CD14-positive monocyte (primary cell): ENCODE measurements at places on chromosomes 5 and 9. TPM values are rescaled to one million over a fixed set of nuclear protein-coding genes. Genes with fewer than 3 reads are reported as not detected.

The FAM153A gene
- polyA plus RNA-seq: not detected

The MLANA gene
- polyA plus RNA-seq: not detected

The PCDHGB2 gene
- polyA plus RNA-seq: not detected

DNA sequence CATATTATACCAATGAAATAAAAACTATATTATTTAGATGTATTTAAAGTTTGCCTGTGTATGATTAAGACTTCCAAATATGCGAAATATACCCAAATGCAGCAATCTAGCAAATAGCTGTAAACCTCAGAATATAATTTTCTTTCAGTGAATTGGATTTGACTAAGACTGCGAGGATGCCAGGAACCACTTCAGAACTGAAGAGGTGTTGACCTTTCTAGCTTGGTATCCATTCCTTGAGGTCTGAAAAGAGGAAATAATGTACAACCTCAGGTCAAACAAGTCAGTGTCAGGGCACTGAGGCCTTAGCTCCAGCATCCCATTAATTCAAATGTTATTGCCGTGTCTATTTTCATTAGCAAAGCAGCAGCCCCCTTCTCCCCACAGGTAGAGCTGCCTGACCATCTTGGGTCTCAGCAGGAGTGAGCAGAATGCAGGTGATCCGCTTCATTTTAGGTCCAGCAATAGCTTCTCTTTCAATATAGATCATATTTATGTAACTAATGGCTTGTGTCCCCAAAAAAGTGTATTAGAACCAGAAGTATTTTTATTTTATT is 100.0 kb downstream of the KIAA1958 start:
- H3K4me3 ChIP-seq: no peak overlapping the region
- no peaks in the 10 kb centered on the region for H3K4me1 ChIP-seq
- H3K27me3 ChIP-seq: no peaks in the 10 kb centered on the region
- no peak overlapping the region for H3K27ac ChIP-seq
- no peak for DNase-seq

DNA sequence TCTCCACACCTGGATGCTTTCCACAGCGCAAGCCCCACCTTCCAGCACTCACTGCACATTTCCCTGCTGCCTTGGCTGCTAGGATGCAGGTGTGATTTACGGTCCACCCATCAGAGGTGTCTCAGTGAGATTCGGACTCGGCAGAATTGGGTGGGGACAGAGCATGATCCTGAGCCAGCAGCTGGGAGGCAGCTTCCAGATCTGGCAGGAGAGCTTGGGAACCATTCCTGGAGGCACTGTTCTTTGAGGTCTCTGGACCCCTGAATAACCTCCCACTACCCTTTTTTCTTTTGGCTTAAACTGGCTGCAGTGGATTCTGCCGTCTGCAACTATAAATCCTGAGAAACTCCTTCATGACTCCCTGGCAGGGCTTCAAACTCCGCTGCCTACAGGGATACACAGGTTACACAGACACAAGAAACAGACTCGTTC is 99.6 kb upstream of the PHYKPL start:
- DNase-seq: no peak
- H3K27ac ChIP-seq: no peak overlapping the region
- H3K36me3 ChIP-seq: no peaks in the 10 kb centered on the region
- H3K27me3 ChIP-seq: no peaks in the 10 kb centered on the region

- H3K4me1 ChIP-seq: no peaks in the 10 kb centered on the region
- H3K27me3 ChIP-seq: no peaks in the 10 kb centered on the region
Measured at GRCh38 chr5:158841481-158842276, 258.0 kb downstream of the EBF1 start.

DNA sequence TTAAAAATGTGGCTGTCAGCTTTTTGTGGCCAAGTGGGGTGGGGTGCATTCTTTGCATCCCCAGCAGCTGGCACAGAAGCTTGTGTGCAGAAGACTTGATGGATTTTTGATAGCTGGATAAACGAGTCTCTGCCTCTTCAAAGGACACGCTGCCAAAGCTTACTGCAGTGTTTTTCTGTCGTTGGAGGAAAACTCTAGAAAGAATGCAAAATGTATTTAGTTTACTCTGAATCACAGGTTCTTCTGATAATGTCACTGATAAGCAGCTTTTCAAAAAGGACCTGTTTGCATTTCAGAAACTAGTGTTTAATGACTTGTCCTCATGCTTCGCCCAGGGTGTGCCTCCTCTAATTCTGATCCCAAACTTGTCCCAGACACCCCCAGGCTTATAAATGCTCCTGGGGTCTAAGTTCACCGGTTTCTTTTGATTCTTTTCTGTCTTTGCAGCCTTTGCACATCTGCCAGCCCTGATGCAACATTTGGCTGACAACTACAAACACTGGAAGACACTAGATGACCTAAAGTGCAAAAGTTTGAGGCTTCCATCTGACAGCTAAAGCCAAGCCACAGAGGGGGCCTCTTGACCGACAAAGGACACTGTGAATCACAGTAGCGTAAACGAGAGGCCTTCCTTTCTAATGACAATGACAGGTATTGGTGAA is 66.0 kb downstream of the WDR41 start:
- DNase-seq: no peak
- H3K4me3 ChIP-seq: no peak overlapping the region
- no peaks in the 10 kb centered on the region for H3K4me1 ChIP-seq
- no peaks in the 10 kb centered on the region for H3K27me3 ChIP-seq
- H3K36me3 ChIP-seq: peaks cover 41% of the 10 kb centered on the region

- DNase-seq: no peak
- H3K27me3 ChIP-seq: no peaks in the 10 kb centered on the region
- H3K4me1 ChIP-seq: no peaks in the 10 kb centered on the region
Measured at GRCh38 chr5:126936775-126937418, 93.5 kb downstream of the MARCHF3 start.

- H3K27me3 ChIP-seq: no peaks in the 10 kb centered on the region
- no peak for DNase-seq
- H3K27ac ChIP-seq: no peak overlapping the region
Measured at GRCh38 chr9:11194246-11194645, 581.4 kb upstream of the PTPRD start.

GRCh38 chr9:34454571-34455065 is 3.8 kb downstream of the FAM219A start:
- H3K4me3 ChIP-seq: no peak overlapping the region
- peaks cover 8% of the 10 kb centered on the region for H3K27me3 ChIP-seq
- H3K27ac ChIP-seq: no peak overlapping the region
- no peak for DNase-seq
- no peaks in the 10 kb centered on the region for H3K36me3 ChIP-seq

- no peaks in the 10 kb centered on the region for H3K4me1 ChIP-seq
- no peaks in the 10 kb centered on the region for H3K27me3 ChIP-seq
- H3K27ac ChIP-seq: no peak overlapping the region
- no peak overlapping the region for H3K4me3 ChIP-seq
- H3K36me3 ChIP-seq: no peaks in the 10 kb centered on the region
Measured at GRCh38 chr5:145752947-145753346, 82.2 kb downstream of the PRELID2 start.

- no peak for DNase-seq
- H3K4me1 ChIP-seq: peaks cover 46% of the 10 kb centered on the region
- H3K27ac ChIP-seq: no peak overlapping the region
- no peaks in the 10 kb centered on the region for H3K27me3 ChIP-seq
Measured at GRCh38 chr5:40499518-40500273, 180.0 kb upstream of the PTGER4 start.
